Stimulated activated CD4-positive, alpha-beta T cell treated with anti-CD3 and anti-CD28 coated beads, Interleukin-12 subunit alpha, Interleukin-12 subunit beta, amount 100 ng/mL, for 48 hours (primary cell): ENCODE measurements at places on chromosomes 3 and 15.

DNA sequence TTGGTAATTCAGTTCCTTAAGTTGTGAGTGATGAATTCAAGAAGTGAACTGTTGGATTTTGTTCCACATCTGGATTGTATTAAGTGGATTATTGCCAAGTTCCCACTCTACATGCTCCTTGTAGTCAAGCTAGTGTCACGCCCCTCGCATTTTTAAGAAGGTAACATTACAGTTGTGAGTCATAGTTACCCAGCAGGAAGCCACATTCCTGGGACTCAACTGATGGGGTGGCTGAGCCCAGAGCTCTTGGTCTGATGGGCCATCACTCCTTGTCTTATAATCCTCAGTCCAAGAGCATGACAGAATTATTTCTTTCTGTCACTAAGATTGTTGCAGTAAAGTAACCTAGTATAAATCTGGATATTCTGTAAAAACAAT is 102.7 kb downstream of the PTPRG start:
- no peak for DNase-seq

GRCh38 chr15:63465104-63465503 is 39.3 kb upstream of the USP3 start:
- no peak for DNase-seq

GRCh38 chr3:100106531-100107141 is 7.7 kb downstream of the FILIP1L start:
- DNase-seq = no peak

DNA sequence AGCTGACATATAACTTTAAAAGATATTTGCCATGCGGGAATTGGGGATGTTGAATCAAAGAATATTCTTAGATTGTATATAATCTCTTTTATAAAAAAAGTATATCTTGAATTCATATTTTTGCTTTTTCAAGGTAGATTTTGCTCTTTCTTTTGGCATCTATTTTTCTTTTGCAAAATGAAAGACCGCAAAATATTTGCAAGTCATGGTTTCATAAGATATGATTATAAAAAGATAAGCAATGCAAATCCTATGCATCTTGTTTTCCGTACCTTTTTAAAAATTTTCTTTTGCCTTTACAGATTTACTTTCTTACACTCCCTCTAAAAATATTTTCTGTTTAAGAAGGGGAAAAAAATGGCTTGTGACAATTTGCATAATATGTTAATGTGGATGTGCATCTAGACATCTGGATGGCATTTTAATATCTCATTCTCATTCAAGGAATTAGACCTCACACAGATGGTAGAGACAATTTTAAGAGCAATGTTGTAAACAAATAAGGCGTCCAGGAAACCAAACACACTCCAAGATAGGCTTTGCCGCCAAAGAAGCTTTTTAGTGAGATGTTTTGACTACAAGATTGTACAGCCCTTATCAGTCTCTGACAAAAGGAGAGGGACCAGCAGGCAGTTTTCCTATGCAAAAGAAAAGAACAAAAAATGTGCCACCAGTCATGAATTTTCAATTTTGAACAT is 371.1 kb downstream of the CHL1 start:
- DNase-seq = no peak

- no peak for DNase-seq
Observed at GRCh38 chr15:96261575-96262034, 68.9 kb upstream of the NR2F2 start.

- no peak for DNase-seq
Observed at GRCh38 chr3:29635888-29636287, 355.0 kb downstream of the RBMS3 start.

DNA sequence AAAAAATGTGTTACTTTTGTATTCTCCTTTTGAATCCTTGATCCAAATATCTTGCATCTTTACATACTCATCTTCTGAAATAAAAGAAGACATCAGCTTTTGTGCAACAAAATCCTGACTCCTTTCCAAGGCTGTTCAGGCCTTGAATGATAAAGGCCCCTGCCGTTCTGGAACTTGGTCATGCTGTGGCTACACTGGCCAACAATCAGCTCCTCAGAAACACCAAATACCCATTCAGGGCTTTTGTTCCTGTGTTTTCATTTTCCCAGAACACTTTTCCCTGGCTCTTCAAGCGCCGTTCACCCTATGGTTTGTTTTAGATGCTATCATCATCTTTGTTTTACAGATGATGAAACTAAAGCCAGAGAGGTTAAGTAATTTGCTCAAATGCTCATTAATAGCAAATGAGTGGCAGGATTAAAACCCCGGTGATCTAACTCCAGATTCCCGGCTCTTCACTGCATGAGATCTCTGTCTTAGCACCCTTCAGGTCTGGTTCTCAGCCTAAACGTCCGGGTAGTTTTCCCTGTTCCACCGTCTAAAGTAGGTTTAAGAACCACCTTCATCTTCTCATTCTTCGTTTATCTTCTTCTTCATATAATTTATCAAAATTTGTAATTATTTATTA is 58.3 kb downstream of the EPHA3 start:
- no peak for DNase-seq

- DNase-seq = no peak
Observed at GRCh38 chr3:104526901-104527401, 839.8 kb upstream of the ALCAM start.

GRCh38 chr3:45640091-45640507 is 45.5 kb downstream of the LIMD1 start:
- no peak for DNase-seq

- no peak for DNase-seq
Observed at GRCh38 chr3:39234651-39235050, 42.3 kb upstream of the XIRP1 start.

GRCh38 chr15:86483936-86484335 is 404.3 kb downstream of the AGBL1 start:
- no peak for DNase-seq

GRCh38 chr3:39141171-39141995 is 12.0 kb downstream of the CSRNP1 start:
- DNase-seq = no peak
